RPMI7951 (cell line): ENCODE measurements at places on chromosomes 16 and 17. TPM values are rescaled to one million over a fixed set of nuclear protein-coding genes. Genes with fewer than 3 reads are reported as not detected.

Gene TMEM220
- total RNA-seq, result 0.98 and 4.2 TPM in 2 replicates

DNA sequence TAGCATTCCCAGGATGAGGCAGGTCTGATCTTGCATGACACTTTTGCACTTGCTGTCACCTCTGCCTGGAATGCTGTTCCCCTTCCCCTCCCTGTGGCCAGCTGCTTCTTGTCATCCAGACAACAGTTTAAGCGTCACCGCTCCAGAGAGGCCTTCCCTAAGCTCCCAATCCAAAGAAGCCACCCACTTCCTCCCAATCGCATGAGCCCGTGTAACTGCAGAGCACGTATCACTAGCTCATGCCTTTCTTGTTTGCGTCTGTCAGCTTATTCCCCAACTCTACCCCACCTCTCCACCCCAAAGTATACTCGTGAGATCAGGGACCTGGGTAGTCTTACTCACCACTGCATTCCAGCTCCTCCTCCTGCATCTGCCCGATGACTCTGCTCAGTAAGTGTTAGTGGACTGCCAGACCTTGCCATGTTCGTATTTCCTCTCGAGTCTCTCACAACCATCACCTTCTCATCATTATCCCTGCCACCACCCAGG lies 92.8 kb downstream of the GAS7 start:
- DNase-seq, result no peak

DNA sequence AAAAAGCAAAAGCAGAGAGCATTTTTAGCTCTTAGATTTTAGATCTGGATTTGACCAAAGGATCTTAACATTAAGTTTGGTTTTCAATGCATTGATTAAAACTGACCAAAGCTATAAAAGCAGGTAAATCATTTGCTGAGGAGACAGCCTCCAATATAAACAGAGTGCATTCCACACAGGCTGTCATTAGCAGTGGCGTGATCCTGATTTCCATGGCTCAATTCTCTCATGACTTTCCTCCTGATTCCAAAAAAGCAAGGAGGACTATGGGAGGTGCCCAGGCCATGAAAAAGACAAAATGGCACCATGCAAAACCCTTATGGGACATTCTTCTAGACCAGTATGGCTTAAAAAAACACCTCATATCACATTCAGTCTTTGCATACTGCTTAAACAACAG lies 53.5 kb downstream of the PARN start:
- DNase-seq, result no peak

DNA sequence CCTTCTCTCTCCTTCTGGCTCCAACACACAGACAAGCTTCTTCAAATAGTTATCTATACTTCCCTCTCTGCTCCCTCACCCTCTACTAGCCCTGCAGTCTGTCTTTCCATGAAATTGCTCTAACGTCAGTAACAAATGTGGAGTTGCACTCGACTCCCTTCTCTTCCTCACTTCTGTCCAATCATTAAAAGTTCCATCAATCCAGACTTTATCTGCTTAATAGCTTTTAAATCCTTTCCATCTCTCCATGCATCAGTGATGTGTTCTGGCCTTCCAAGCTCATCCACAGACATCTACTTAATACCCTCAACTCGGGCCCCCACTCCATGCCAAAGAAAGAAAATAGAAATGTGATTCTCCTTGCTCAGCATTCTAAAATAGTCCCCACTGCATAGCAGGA lies 422.1 kb upstream of the CDH5 start:
- DNase-seq, result no peak

DNA sequence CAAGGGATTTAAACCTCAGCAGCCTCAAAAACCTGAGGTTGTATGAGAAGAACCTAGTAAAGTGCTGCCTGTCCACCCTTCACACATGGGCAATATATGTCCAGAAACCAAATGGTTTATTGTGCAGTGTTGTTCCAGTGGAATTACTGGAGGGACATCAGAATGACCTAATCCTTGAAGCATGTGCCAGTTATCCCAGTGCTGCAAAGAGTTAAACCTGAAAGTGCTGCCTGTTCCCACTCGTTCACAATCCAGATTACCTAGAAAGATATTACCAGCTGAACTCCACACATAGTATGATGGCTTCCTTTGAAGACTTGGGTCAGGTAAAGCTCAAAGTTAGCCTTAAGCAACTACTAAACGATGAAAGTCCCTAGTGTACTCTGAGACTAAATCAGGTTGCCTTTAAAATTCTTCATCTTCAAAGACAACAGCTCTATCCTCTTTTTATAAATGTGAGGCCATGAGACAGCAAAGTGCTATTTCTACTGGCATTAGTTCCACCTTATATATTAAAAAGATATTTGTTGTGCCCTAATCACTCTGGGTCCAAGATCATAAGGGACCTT lies 133.1 kb downstream of the SNX11 start:
- peak; percentile 75 for DNase-seq

DNA sequence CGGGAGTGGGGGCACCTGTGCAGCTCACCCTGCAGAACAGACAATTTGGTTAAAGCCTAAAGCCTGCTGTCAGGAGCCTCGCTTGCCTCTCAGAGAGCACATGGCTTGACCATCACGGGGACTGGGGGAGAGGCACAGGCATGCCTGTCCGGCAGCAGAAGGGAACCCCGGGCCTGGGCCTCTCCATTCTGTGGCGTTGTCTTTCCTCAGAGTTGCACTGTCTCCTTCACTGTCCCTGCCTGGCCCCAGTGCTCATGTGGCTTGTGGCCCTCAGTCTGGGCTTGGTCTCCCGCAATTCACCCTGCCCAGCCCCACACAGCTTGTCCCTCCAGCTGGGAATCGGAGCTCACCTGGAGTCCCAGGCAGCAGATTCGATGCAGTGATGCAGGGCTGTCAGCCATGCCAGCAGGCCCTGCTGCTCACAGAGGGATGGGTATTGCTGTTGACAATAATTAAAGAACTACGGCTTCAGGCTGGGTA lies 189.9 kb downstream of the SEC14L1 start:
- no peak for DNase-seq
